ENCODE measurements at places on chromosomes 12 and 14.

DNA sequence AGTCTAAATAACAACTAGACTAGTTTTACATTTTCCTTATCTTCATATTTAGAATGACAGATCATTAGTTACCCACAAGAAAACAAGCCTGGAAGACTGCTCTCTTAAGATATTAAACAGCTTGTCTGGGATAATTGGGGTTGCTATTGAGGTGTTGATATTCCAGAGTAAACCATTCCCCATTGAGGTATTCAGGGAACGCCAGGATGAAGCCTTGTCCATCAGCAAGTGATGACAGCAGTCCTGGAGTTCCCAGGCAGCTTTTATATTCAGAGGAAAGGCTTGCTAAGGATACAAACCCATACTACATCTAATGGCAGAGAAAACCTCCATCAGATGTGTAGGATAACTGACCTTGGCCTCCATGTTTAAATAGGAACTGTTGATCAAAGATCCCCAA, 168.4 kb downstream of the MSRB3 start:
- DNase-seq, result no peak

- DNase-seq, result no peak
These were observed 51.9 kb upstream of the PTHLH start for GRCh38 chr12:28024231-28024995.

DNA sequence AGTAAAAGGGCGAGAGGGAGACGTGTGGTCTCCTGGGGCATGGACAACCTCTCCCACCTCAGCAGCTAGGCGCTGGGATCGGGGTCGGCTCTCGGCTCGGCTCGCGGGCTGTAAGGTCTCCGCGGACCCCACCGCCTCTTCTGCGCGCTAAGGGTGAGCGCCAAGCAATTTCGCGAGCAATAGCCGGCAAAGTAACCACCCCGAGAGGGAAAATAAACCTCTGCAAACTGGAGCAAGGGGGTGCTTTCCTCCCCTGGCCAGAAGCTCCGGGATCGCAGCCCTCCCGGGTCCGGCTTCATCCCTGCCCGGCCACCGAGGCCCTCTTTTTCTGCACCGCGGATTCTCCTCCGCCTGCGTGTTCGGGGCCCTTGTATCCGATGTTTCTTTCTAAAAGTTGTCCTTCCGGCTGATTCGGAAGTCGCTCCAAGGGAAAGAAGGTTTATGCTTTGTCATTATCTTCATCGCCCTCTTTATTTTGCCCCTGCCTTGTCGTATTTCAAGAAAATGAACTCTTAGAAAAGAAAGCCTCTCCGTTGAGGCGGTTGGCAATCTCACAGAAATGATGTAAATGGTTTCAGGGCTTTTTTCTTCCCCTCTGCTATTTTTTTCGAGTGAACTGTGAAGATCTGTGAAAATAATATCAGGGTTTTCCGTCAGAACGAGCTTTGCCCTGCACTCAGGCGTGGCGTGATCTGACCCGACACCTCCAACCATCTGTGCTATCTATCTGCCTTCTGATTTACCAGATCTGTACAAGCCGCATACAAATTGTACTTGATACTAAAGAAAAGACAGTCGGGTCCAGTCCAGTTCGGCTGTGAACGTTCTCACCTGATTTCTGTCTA, 1.7 kb upstream of the SIX6 start:
- DNase-seq, result no peak

DNA sequence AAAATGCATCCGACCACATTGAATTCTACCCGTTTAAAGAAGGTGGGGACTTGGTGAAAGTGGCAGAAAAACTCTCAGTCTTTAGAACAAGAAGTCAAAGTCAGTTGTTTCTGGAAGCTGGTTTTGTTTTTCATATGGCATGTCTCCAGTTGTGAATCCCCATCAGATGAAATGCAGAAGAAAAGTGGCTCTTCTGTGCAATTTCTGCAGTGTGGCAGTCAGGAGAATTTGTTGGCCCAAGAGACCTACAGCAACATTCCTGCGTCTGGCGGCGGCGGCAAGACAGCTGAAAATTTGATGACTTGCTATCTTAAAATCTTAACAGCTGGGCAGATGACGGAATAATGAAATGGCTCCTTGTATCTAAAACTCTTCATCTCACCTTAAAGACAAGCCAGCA, 201.5 kb downstream of the FOXN3 start:
- no peak for DNase-seq

GRCh38 chr12:123744836-123745235, 17.3 kb upstream of the DNAH10 start:
- DNase-seq, result no peak

DNA sequence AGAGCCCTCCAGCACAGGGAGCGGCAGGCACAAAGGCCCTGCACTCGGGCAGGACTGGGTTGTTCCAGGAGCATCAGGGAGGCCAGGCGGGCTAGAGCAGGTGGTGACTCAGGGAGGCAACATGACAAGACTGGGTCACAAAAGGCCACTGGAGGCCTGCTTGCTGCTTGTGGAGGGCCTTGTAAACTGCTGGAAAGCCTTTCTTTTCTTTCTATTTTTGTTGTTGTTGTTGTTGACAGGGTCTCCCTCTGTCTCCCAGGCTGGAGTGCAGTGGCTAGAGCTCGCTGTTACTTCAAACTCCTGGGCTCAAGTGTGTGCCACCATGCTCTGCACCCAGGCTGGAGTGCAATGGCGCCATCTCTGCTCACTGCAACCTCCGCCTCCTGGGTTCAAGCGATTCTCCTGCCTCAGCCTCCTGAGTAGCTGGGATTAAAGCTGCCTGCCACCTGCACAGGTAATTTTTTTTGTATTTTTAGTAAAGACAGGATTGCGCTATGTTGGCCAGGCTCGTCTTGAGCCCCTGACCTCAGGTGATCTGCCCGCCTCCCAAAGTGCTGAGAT, 11.8 kb upstream of the RCOR1 start:
- no peak for DNase-seq

DNA sequence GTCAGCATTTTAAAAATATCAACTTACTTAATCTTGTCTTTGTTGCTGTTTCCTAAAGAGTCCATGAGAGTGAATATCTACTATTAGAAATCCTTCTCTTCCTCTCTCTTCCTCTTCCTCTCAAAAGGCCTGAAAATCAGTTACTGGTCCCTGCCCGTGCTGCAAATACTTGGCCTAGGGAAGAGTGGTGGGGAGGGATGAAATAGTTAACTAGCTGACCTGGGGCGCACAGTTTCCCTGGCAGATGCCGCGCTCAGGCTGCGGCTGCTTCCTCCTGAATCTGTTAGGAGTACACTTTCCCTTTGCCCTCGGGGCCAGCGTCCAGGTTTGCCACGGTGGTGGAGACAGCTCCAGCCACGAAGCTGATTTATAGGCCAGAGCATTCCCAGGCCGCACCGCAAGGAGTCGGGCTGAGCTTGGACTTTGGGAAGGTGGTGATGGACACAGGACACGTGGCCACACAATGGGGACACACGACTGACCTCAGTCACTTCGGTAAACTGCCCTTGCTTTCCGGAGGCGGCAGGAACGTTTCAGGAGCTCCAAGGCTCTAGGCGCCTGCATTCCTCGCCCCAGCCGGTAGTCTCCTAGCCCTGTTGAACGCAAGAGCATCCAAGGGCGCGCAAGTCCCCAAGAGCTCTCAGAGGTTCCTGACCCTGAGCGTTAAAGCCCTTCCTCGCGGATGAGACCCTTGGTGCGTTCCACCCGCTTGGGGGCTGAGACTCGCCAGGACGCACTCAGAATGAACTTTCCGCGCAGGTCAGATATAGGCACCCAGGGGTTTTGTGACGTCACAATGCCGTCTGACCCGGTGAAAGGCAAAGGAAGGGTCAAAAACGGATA, 7.1 kb upstream of the ASCL1 start:
- DNase-seq, result no peak

DNA sequence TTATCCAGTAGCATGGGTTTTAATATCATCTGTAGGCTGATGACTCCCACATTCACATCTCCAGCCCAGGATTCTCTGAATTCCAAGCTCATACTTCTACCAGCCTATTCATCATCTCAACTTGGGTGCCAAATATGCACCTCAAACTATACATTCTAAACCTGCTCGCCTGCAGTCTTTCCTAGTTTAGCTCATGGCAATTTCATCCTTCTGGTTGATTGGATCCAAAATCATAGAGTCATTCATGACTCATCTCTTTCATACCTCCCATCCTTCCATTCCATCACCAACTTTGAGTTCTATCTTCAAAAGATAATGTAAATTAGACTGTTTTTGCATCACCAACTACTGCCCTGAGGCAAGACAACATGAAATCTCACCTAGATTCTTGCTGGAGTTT, 99.7 kb upstream of the EGLN3 start:
- DNase-seq, result no peak

GRCh38 chr14:100467046-100467750, 120.0 kb downstream of the BEGAIN start:
- no peak for DNase-seq

DNA sequence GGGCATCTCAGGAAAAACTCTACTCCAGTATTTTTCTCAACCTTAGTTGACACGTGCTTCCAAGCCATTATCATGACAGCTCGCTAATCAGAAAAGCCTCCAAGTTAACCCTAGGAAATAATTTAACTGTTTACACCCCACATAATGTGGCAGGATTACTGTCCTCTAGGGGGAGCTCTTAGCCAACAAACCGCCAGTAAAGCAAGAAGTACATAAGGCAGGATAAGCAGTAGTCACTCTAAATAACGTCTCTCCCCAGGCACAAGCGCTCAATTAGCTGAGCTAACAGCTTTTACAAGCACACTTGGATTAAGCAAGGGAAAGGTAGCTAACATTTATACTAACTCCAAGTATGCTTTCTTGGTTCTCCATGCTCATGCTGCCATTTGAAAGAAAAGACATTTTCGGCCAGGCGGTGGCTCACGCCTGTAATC, 22.8 kb downstream of the APOBEC1 start:
- peak; percentile 71 for DNase-seq

DNA sequence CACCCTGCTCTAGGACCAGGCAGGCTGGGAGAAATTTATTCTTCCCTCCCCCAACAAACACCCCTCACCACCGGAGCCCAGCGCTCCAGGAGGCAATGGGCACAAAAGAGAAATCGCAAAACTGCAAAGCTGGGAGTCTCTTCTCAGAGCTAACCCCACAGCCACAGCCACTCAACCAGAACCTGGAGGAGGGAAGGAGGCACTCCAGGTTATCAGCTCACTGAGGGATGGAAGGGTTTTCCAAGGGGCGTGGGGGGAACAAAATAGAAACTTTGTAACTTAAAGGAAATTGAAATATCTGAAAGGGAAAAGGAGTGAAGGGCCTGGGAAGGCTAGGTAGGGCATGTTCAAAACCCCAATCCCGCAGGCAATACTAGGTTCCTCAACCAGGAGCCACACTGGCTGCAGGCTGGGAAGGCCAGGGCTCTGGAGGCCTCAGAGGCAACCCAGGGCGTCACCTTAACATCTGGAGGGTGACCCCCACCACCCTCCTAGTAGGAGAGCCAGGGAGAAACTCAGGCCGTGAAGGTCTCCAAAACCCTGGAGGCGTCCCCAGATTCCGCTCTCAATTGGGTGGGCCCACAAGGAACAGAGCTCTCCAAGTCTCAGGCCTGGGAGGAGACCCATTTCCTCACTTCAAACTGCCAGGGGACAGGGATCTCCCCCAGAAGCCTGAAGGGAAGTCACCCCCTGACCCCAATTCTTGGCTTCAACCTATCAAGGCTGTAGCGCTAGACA, 3.2 kb downstream of the KDM2B start:
- no peak for DNase-seq

DNA sequence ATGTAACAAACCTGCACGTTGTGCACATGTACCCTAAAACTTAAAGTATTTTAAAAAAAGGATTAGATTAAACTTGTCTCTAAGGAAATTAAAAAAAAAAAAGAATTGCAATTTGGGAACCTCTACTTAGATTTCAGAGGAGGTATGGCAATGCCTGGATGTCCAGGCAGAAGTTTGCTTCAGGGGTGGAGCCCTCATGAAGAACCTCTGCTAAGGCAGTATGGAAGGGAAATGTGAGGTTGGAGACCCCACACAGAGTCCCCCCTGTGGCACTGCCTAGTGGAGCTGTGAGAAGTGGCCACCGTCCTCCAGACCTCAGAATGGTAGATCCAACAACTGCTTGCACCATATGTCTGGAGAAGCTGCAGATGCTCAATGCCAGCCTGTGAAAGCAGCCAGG, 279.6 kb upstream of the CCDC196 start:
- DNase-seq, result no peak

DNA sequence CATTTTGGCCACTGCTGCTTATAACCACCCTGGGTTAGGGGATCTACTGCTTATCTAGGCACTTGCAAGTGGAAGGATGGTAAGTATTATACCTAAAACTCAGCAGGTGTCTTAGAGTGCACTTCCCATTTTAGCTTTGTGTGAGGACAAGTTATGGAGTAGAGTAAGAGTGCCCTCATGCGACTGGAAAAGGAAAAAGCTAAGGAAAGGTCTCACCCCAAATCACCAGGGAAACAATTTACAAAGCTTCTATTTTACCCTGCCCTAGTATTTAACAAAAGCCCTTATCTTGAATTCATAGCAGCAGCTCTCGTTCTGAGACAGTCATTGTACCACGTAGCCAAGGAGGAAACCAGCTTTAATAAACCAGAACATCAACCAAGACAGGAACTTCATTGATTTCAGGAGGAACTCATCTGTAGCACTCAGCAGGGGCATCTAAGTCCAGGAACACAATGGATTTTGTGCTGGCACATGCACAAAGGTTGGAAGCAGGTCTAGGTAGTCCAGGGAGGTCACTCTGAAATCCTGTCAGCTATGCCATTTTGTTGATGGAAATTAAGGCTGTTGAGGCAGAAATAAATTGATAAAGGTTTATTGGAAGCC, 2.9 kb downstream of the RDH12 start:
- DNase-seq, result peak; percentile 48

GRCh38 chr12:119678459-119678858, 10.5 kb downstream of the PRKAB1 start:
- DNase-seq, result no peak

GRCh38 chr12:122060081-122060501, 18.5 kb upstream of the MLXIP start:
- DNase-seq, result no peak

- no peak for DNase-seq
These were observed 96.3 kb downstream of the GALC start for GRCh38 chr14:87896393-87897380.

GRCh38 chr12:3841783-3842182, 31.4 kb downstream of the PARP11 start:
- no peak for DNase-seq

GRCh38 chr14:90775441-90775840, 40.8 kb downstream of the TTC7B start:
- no peak for DNase-seq

GRCh38 chr14:99314623-99315022, 42.6 kb upstream of the BCL11B start:
- no peak for DNase-seq

- no peak for DNase-seq
These were observed 429.0 kb downstream of the LRIG3 start for GRCh38 chr12:58491306-58491705.

GRCh38 chr12:6062757-6063735, 61.4 kb downstream of the VWF start:
- DNase-seq, result peak; percentile 90

GRCh38 chr12:90854136-90854689, 100.8 kb downstream of the CCER1 start:
- DNase-seq, result peak; percentile 33

Measured in NT2/D1 (cell line).